NCI-H1092 treated with DMSO at 0.1 percent for 48 hours (cell line): ENCODE measurements at places on chromosomes 5 and 9.

- DNase-seq: peak; percentile 31
These were observed 24.2 kb upstream of the GLRX start for GRCh38 chr5:95846554-95847260.

DNA sequence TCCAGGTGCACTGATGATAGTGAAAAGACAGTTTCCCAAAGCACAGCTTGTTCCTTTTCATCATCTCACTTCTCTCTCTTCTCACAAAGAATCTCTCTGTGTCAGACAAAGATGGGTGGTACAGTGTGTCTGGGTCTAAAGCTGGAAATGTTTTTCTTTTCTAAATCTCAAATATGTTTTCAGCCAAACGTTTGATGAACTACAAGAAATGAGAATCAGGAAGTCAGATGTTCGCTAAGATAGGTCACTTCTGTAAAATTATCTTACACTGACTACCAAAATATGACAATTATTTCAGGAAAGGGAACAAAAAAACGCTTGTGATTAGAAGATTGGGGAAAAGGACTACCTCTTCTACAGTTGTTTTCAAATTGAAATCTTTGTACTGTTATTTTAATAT, 708.8 kb downstream of the PTPRD start:
- no peak for DNase-seq

- no peak for DNase-seq
These were observed 461.9 kb upstream of the PAPPA start for GRCh38 chr9:115691693-115692092.

DNA sequence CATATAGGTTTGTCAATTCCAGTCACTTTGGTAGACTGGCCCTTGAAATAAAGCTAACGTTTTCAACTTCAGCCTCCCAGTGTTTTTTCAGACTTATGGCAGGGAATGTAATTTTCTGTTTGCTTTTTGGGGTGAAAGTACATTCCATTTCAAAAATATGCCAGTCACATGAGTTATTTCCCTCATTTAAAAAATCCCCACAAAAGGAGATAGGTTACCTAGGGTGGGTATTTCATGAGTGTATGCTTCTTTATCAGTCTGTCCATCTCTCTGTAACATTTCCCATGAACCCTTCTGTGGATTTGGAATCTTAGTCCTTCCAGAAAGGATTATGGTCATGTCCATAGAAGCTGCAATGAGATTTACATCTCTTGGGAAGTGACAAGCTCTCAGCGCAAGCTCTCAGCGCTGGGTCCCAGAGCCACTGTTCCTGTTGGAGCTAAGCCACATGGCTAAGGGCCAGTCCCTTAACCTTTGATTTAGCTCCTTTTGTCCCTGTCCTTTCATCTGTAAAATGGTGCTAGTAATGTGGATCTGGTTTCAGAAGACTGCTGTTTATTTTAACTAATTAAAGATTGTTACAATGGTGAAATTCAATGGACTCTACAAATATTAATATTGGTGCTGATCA, 294.9 kb downstream of the NR3C1 start:
- peak; percentile 84 for DNase-seq

GRCh38 chr9:21096901-21097255, 19.1 kb upstream of the IFNB1 start:
- no peak for DNase-seq

- DNase-seq: no peak
These were observed 36.2 kb upstream of the POU5F2 start for GRCh38 chr5:93777620-93778019.

DNA sequence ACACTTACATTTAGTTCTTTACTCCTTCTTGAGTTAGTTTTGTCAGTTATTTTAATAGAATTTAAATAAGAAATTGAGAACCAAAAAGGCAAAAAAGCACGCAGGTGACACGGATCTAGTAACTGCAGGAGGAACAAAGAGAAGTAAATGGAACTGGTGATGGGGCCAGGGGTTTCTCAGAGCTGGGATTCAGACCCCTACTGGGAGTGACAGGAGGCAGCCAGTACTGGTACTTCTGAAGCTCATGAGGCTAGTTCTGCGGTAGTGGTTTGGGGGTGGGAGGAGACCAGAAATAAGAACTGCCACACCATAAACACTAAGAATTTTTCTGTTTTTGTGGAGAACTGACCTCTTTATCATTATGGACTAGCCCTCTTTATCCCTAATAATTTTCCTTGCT, 48.2 kb downstream of the OXCT1 start:
- DNase-seq: no peak

GRCh38 chr5:14131855-14132503, 11.2 kb upstream of the TRIO start:
- DNase-seq: no peak

DNA sequence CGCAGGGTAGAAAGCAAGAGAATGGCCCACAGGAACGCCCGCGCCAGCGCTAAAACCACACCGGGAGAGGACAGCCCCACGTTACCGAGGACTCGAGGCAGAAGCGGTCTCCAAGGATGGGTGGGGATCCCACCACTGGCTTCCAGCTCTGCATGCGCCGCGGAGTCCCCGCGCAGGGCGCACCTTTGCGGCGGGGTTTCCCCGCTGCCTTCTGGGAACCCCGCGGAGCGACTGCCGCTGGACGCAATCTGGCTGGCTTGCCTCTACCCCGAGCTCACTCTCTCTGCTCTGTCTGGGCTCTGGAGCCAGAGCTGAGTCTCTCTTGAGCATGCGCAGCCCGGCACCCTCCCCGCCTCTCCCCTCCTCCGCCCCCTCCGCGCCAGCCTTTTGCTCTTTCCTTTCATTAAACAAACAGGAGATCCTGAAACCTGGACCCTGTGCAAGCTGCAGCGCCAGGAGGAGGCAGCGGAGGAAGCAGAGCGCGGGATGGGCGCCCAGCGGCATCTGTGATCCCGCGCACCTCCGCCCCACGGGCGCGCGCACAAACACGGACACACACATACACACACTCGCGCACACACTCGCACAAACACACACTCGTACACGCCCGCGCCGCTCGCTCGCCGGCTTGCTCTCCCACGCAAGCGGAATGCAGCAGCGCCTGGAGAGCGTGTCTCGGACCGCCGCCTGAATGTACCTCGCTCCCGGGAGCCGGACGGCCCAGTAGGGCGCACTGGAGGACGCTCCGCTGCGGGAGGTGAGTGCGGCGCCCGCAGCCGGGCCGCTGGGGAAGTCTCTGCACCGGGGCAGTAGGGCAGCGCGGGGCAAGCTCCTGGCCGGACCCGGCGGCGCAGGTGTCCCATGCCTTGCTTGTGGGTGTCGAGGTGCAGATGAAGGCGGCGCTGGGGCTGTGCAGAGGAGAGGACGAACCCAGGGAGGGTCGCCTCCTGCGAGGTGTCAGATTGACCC, at the start of gene PLPPR1:
Gene PLPPR1 (plus strand): TSS at position 382 of the 969 bp plus-strand sequence.
- peak; percentile 93 for DNase-seq

DNA sequence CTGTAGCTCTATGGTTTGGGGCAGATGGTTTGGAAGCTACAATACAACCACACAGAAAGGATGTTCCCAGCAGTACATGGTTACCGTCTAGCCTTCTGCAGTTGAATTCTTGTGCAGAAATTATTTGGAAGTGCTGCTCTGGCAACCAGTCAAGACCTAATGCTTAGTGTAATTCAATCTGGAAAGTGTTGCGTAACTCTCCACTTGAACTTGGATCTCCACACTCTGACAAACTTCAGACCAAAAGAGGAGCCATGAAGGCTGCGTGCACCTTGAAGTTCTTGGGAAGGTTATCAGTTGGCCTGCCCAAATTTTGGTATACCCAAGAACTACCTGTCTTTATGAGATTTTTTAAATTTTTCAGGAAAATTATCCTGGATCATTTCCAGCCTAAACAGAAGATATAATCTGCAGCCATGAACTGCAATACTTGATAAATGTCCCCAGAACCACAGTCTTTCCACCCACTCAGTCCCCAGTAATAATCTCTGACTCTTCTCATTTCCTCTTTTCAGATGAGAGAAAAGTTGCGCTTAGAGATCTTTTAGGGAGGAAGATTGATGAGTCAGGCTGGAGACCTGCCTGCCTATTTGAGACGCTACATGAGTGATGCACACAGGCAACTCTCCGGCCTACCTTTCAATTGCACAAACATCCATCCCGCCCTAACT, 159.9 kb downstream of the FANCC start:
- no peak for DNase-seq

GRCh38 chr5:175464074-175464941, 14.1 kb upstream of the SFXN1 start:
- peak; percentile 56 for DNase-seq

DNA sequence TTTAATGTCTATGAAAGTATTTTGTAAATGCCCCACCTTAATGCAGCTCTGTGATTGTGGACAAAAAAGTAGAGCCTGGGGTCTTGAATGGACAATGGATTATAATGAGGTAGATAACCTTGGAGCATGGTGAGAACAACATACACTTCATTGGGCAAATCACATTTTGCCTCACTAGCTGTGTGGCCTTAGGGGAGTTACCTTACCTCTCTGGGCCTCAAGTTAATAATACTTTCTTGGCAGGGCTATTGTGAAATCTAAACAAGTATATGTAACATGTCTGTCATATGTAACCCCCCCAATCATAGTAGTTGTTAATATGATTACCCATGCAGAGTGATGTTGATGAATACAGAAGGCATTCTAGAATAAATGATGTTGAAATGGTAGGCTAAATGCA, 213.6 kb upstream of the ANKRD55 start:
- no peak for DNase-seq

GRCh38 chr5:91175708-91176107, 207.4 kb downstream of the ARRDC3 start:
- no peak for DNase-seq

DNA sequence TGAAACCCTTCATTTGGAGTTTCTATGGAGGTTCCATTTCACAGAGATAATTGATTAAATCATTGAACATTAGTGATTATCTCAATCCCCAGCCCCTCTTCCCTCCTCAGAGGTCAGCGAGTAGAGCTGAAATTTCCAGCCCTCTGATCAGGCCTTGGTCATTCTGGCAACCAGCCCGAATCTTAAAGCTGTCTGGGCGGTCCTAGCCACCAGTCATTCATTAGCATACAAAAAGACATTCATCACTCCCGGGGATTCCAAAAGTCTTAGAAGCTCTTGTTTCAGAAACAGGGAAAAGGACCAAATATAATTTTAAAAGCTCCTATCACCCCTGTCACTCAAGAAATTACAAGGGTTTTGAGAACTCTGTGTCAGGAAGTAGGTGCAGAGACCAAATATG, 41.3 kb downstream of the ZNF474 start:
- no peak for DNase-seq

GRCh38 chr9:17230646-17231045, 95.8 kb downstream of the CNTLN start:
- no peak for DNase-seq

- no peak for DNase-seq
These were observed 21.9 kb upstream of the ANXA6 start for GRCh38 chr5:151179489-151179840.

GRCh38 chr5:129135633-129136032, 41.1 kb downstream of the ISOC1 start:
- DNase-seq: no peak
